Brain (organoid and tissue), 16 donors: ENCODE measurements at places on chromosomes 7 and 10. TPM values are rescaled to one million over a fixed set of nuclear protein-coding genes. Genes with fewer than 3 reads are reported as not detected.

Gene ADARB2
- 23.3 TPM for polyA plus RNA-seq

- DNase-seq: no peak
These were observed 220.5 kb downstream of the KLF6 start for GRCh38 chr10:3564346-3565002.

- DNase-seq: no peak
These were observed 155.7 kb upstream of the TNS3 start for GRCh38 chr7:47737601-47738000.

- DNase-seq: no peak
These were observed 43.8 kb upstream of the SEC61G start for GRCh38 chr7:54802841-54803240.

GRCh38 chr10:44968500-44969400 lies 9.1 kb downstream of the RASSF4 start:
- DNase-seq: no peak

DNA sequence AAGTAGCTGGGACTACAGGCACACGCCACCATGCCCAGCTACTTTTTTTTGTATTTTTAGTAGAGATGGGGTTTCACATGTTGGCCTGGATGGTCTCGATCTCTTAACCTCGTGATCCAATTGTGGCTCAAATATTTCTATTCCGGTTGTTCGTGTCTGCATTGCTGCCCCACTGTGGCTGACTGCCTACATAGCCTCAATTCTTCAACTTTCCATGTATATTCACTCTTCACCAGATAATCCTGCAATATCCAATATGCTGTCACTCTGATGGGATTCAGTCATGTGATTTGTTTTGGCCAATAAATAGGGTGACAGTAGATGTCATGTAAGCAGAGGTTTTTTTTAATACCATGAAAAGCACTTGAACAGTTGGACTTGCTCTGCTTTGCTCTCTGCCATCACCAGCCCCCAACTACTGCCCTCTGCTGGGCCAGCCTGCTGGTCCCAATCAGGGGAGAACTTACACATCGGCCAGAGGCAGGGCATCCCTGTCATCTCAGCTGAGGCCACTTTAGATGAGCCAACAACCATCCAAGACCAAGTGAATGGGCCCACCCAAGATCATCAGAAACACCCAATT lies 56.7 kb downstream of the NSUN6 start:
- no peak for DNase-seq

- no peak for DNase-seq
These were observed 10.3 kb downstream of the WNT16 start for GRCh38 chr7:121339082-121339481.

Gene KLLN
- polyA plus RNA-seq: 0.24 TPM

DNA sequence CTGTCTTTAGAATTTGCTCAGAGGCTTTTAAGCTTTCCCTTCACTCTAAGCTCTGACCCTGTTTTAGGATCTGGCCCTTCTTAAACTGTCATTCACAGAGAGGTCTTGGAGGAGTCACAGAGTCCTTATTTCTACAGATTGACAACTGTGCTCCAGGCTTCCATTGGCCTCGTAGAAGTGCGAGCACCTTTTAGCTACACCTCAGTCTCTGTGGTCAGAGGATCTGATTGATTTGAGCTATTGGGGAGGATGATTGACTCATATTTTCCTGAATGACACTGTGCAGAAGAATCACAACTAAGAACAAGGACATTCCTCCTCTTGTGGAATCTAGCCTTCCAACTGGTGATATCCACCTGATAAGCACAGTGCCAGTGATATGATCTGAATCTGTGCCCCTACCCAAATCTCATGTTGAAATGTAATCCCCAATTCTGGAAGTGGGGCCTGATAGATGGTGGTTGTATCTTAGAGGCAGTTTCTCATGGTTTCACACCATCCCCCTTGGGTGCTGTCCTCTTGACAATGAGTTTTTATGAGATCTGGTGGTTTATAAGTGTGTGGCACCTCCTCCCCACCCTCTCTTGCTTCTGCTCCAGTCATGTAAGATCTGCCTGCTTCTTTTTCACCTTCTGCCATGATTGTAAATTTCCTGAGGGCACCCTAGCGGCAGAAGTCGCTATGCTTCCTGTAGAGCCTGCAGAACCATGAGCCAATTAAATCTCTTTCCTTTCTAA lies 3.2 kb downstream of the CYP3A7 start:
- DNase-seq: no peak

GRCh38 chr10:78298835-78299234 lies 265.2 kb downstream of the RPS24 start:
- no peak for DNase-seq

Gene BICC1
- polyA plus RNA-seq: 0.49 TPM

DNA sequence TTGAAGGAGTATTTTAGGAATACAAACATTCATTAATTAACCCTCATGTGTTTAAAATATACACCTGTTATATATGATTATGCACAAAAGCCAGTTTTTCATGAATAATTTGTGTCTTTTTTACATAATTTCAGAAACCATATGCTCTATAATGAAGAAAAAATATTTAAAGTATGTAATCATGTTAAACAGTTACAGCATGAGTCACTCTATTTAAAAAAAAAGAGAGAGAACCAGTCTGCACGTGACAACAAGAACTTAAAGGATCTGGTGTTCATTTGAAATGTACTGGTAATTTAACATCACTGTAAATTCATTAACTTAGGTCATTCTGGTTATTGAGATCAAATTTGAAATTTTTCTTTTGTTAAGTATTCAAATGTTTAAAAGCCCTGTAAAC lies 228.5 kb downstream of the CACNB2 start:
- no peak for DNase-seq

GRCh38 chr10:121941532-121941931 lies 13.7 kb upstream of the ATE1 start:
- DNase-seq: no peak

Gene PRLHR
- polyA plus RNA-seq: not detected

DNA sequence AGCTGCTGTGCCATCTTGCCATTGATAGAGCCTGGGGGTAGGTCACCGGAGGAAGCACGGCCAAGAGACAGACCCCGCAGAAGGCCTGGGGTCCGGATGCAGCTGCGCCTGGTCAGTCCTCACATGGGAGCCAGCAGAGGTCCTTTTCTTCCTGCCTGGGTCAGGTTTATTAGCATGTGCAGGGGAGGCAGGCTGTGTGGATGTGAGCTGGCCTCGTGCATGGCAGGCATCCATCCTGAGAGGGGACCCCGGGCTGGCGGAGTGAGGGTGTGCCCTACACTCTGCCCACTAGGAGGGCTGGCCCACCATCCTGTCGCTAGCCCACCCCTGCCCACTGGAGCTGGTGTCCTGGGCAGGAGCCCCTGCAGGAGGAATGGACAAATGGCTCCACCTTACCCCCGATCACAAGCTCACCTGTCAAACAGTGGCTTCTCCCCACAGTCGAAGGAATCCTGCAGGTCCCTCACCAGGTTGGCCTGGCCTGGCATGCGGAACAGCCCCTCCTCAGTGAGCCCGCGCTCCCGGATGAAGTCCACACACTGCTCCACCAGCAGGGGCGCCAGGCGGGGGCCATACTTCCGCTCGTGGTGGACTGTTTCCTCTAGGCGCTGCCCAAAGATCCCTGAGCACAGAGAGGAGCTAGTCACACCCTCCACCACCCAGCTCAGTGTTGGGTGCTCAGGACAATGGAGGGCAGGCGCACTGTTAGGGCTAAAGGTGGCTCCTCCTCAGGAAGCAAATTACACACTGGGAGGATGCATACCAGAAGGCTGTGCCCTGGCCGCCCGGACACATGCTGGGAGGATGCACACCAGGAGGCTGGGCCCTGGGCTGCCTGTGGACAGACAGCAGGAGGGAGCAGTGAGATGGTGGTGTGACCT lies 145.4 kb downstream of the ARHGAP22 start:
- no peak for DNase-seq

GRCh38 chr7:139531094-139531493 lies 7.6 kb downstream of the CLEC2L start:
- DNase-seq: no peak

Gene HMX3
- polyA plus RNA-seq: 12.9 TPM

GRCh38 chr10:16746856-16747255 lies 70.4 kb downstream of the RSU1 start:
- DNase-seq: no peak

DNA sequence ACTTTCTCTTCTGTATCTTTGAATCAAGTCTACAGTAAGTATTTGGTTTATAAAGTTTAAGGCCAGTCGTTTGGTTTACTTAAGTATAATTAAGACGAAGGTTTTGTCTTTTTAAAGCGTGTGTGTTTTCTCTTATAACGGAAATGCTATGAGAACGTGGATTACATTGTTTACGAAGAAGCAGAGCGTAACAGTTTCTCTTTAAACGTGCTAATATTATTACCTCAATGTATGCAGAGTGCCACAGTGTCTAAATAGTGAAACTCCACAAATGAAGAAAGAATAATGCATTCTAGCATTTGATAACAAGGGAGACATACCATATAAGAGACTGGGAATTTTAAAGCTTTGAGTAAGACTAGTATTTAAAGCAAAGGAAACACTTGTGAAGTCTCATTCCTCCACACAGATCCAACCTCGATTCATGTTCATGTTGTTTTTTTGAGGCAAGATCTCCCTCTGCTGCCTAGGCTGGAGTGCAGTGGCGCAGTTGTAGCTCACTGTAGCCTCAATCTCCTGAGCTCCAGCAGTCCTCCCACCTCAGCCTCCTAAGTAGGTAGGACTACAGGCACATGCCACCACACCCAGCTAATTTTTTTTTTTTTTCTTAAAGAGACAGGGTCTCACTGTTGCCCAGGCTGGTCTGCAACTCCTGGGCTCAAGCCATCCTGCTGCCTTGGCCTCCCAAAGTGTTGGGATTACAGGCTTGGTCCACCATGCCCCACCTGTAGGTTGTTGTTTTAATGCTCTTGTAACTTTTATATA lies 75.1 kb downstream of the ANKRD61 start:
- no peak for DNase-seq

DNA sequence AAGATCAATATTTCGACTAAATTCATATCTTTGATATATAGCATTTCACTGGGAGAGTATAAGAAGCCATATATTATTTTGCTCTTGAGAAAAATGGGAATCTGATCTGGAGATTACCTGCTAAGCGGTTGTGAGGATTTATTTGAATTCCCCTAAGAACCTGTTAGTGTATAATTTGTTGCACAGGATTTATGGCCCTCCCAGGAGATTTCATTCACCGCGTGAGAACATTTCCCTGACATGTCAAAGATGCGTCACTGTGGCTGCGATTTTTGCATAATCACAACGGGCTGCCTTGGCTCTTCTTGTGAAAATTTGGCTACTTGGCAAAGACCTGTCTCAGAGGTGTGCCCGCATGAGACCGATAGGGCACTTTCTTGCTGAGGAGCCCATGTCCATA lies 184.7 kb upstream of the PFKP start:
- no peak for DNase-seq

DNA sequence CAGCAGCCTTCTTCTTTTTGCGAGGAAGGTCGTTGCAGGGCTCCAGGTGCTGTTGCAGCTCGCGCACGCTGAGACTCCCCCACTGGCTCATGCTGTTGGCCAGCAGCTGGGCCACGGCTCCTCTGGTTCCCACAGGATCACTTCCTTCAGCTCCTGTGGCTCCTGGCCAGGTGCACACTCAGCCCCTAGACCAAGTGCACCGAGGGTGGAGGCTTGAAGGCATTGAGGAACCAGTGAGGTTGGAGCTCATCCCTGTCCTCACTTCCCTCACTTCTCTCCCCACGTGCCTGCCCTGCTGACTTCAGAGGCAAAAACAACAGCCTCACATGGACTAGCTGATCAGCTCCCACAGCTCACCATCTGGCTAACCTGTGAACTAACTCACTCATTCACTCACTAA lies 46.2 kb upstream of the ADRB1 start:
- no peak for DNase-seq

GRCh38 chr10:33073641-33074415 lies 115.8 kb upstream of the ITGB1 start:
- DNase-seq: no peak

DNA sequence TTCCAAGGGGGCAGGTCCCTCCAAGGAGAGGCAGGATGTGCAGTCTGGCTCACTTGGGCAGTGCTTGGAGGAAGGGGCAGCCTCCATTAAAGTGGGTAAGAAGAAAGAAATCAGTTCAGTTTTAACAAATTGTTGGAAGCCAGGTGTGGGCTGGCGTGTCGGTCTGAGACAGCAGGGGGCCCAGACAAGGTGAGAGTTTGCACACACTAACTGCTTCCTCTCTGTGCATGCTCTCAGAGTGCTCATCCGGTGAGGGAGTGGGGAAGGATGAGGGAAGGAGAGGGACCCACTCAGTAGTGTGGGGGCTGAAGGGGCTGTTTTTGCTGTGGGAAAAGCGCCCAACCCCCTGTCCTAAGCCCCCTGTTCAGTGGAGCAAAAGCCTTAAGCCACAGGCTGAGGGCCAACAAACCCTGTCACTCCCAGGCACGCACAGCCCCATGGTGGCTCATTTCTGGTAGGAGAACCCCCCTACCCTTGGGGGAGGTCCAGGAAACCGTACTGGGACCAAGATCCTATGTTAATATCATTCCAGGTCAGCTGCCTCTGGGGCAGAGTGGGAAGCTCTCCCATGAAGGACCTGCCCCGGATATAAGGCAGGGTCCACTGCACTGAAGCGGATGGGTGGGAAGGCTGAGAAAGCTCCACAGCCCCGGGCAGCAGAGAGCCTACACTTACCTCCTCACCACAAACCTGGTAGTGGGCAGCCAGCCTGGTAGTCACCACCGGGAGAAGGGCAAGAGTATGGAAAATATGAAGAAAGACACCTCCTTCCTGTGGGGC lies 5.1 kb upstream of the PCBD1 start:
- no peak for DNase-seq

GRCh38 chr7:64916-65341 lies 127.4 kb upstream of the FAM20C start:
- DNase-seq: peak; percentile 64

DNA sequence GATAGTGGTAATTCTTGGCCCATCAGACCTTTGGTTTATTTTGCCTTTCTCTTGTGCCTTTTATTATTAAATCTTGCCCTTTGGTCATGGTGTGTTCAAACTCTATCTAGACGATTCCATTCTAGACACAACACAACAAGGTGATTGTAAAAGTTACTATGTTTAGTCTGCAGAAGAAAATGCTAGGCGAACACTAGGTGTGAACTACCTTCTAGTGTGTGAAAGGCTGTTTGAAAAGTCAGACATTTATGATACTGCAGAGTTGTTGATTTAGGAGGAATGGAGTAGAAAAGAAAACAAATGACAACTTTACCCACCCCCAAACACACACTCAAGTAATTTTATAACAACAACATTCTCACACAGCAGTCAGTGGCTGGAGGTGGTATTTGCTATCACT lies 103.4 kb downstream of the PLXDC2 start:
- no peak for DNase-seq

DNA sequence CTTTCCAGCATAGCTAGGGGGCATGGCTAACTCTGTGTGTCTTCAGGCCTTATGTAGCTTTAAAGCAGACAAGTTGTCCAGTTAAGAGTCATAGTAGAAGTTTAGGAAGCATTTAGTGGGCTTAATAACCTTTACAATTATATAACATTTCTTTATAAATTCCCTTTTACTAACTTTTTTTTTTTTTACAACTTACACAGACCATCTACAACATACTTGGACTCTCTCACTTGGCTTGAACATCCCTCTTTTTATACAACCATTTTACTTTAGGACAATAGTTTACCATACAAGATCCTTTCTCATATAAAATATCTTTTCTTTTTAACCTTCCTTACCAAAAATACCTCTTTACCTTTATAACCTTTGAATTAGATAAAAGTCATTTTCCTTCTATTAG lies 26.3 kb downstream of the SP4 start:
- no peak for DNase-seq

- no peak for DNase-seq
These were observed 76.6 kb downstream of the CYP26A1 start for GRCh38 chr10:93150289-93150688.

GRCh38 chr10:86346799-86347665 lies 19.6 kb downstream of the GRID1 start:
- no peak for DNase-seq
